ENCODE measurements at places on chromosomes 1 and 21.

- no peak for DNase-seq
Measured at GRCh38 chr1:236550961-236551851, 27.4 kb downstream of the LGALS8 start.

DNA sequence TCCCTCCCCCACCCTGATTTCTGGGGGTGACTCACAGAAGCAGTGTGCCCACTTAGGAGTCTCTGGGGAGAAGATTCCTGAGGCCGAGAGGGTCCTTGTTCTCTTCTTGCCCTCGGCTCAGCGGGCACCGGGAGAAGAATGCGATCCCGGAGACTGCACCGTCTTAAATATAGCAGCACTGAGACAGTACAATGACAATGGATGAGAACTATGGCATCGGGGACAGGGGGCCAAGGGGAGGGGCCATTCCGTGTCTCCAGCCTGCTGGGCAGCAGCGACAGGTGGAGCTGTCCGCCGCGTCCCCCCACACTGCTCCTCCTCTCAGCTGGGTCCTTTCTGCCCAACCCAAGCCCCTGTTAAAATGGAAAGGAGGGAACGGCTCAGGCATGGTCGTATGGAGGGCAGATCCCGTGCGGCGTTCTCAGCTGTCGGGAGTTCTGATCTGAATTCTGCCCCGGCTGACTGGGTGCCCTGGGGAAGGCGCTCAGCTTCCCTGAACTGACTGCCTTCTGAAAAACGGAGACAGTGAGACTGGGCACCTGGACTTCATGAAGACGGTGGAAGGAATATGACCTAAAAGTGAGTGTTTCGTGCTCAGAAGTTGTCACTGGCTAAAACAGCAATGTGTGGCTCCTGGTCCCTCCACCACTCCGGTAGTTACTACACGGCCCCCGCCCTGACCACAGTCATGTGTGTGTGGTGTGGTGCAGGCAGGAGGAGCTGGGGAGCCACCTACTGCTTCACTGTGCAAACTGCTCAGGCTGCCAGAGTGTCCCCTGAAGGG, at the start of gene MYOM3:
MYOM3 (minus strand) TSS at position 140 of the 784 bp plus-strand sequence. CDS start 3,499 bp downstream, outside the sequence.
- DNase-seq = peak; percentile 7

DNA sequence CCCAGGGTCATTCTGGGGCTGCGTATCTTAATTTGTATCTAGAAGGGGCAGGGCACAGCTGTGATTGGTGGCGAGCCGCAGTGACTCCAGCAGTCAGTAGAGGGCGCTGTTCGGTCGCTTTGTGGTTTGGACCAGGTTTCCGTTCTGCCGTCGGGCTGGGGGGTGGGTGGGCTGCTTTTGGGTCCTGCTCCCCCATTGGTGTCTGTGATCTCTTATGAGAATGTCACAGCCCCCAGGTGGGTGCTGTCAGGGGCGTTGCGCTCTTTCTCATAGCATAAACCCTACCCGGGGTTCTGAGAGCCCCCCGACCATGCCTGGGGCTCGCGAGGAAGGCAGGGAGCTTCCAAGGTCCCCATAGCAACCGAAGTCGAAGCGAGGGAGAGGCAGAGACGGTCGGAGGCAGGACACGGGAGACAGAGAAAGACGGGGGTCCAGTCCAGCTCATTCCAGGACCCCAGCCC, 5.4 kb downstream of the TFF3 start:
- peak; percentile 53 for DNase-seq

- DNase-seq = no peak
Measured at GRCh38 chr1:17973694-17974093, 133.9 kb upstream of the IGSF21 start.

DNA sequence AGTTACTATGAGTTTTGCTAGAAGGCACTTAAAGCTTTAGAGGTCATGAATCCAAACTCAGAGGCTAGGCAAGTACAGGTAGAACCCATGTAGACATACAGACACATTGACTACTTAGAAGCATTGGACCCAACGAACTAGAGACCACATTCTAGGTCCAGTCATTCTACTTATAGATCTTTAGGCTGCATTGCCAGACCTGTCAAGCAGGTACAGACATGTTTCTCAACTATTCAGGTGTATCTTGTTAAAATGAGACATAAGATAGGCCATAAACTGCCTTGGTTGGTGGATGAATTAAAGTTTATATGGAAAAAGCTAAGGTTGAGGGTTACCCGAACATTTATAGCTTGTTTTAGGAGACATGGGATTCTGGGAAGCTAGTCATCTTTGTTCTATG, 6.5 kb downstream of the ZP4 start:
- DNase-seq = no peak

All from stimulated activated CD4-positive, alpha-beta T cell treated with anti-CD3 and anti-CD28 coated beads, Interleukin-1b, Interleukin-23, amount 100 ng/mL, for 24 hours (primary cell).